Lower lobe of right lung (tissue), 2 donors: ENCODE measurements at places on chromosomes 2 and 18.

GRCh38 chr2:204551512-204551863 lies 6.2 kb downstream of the PARD3B start:
- H3K4me3 ChIP-seq: no peak overlapping the region
- no peaks in the 10 kb centered on the region for H3K27me3 ChIP-seq
- no peak for DNase-seq
- peaks cover 21% of the 10 kb centered on the region for H3K4me1 ChIP-seq
- no peak overlapping the region for H3K27ac ChIP-seq

DNA sequence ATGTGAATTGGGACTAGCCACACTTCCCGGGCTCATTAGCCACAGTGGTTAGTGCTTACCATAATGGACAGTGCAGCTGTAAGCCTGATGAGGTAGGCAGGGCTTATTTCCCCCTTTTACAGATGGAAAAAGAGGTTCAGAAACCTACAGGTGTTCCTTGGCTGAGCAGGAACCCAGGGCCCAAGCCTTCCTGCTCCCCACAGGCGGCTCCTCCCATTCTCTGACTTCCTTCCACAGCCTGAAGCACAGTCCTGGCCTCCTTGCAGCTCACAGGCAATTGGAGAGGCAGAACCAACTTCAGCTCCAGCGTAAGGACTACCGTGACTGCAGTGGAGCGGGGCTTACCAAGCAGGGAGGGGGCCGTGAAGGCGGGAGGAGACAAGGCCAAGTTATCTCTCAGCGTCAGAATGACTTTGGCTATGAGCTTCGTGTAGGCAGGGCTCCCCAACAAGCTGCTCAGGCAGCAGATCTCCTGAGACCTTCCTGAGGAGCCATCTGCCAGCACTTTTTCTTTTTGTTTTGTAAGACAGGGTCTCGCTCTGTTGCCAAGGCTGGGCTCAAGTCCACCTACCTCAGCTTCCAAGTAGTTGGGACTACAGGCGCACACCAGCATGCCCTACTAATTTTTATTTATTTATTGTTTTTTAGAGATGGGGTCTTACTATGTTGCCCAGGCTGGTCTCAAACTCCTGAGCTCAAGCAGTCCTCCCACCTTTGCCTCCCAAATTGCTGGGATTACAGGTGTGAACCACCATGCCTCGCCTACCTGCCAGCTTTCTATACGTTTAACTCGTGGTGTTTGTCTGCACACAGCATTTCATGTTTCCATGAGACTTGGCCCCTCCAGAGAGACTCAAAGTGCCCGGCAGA lies 34.2 kb upstream of the NT5DC4 start:
- H3K36me3 ChIP-seq: no peaks in the 10 kb centered on the region
- no peaks in the 10 kb centered on the region for H3K27me3 ChIP-seq
- DNase-seq: no peak
- H3K4me1 ChIP-seq: peaks cover 10% of the 10 kb centered on the region
- no peak overlapping the region for H3K27ac ChIP-seq

DNA sequence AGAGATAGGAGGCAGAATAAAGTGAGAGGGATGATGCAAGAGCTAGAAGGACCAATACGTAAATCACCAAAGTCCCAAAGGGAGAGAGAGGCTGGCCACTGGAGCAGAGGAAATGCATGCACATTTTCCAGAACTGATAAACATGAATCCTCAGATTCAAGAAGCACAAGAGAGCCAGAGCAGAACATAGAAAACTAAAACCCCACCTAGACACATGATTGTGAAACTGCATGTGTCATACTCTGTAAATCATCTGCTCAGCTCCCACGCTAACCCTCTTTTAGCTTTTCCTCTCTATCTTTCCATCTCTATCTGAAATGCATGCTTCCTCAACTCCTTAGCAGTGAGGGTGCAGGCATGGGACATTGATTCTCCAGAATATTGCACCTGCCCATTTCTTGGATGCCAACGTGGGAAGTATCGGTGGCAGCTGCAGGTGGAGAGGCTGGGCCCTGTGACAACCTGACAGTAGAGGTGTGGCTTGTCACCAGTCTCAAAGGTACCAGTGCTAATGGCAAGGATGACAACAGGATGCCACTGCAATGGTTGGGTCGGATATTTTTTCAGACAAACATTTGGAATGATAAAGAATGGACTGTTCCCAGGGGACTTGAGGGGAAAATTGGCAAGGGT lies 89.3 kb upstream of the OTOS start:
- H3K4me1 ChIP-seq: peaks cover 11% of the 10 kb centered on the region
- no peak overlapping the region for H3K27ac ChIP-seq
- no peak for DNase-seq
- no peak overlapping the region for H3K4me3 ChIP-seq
- no peaks in the 10 kb centered on the region for H3K36me3 ChIP-seq

DNA sequence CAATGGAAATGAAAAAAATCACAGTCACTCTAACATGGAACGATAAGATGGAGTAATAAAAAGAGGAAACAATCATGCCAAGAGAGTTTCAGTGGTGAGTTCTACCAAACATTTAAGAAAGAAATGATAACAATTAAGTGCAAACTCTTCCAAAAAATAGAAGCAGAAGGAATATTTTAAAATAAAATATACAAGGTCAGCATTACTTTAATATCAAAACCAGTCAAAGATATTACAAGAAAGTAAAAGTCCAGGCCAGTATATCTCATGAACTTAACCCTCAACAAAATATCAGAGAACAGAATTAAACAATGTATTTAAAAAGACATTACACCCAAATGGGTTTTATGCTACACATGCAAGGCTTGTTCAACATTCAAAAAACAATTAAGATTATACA lies 829.4 kb downstream of the TRIB2 start:
- H3K27ac ChIP-seq: no peak overlapping the region
- H3K36me3 ChIP-seq: no peaks in the 10 kb centered on the region
- no peaks in the 10 kb centered on the region for H3K4me1 ChIP-seq
- no peaks in the 10 kb centered on the region for H3K27me3 ChIP-seq

GRCh38 chr2:229974266-229974665 lies 52.0 kb downstream of the FBXO36 start:
- no peak for DNase-seq
- H3K27me3 ChIP-seq: no peaks in the 10 kb centered on the region
- no peaks in the 10 kb centered on the region for H3K36me3 ChIP-seq

- DNase-seq: no peak
- H3K36me3 ChIP-seq: no peaks in the 10 kb centered on the region
- H3K27me3 ChIP-seq: no peaks in the 10 kb centered on the region
Measured at GRCh38 chr18:6553234-6553900, 138.7 kb upstream of the L3MBTL4 start.
